Activated CD8-positive, alpha-beta memory T cell treated with anti-CD3 and anti-CD28 coated beads for 1 hour (primary cell): ENCODE measurements at places on chromosomes 4 and X.

GRCh38 chrX:68498508-68499379 lies at the start of gene YIPF6:
Gene YIPF6 (plus strand): TSS chrX:68499051. CDS start chrX:68499067, 16 bp downstream.
- no peak for DNase-seq

GRCh38 chr4:15912236-15912635 lies 26.3 kb downstream of the FGFBP1 start:
- no peak for DNase-seq

- DNase-seq, result no peak
Measured at GRCh38 chr4:161893566-161893965, 270.2 kb downstream of the FSTL5 start.

GRCh38 chrX:38871129-38872029 lies 70.1 kb downstream of the MID1IP1 start:
- DNase-seq, result no peak

DNA sequence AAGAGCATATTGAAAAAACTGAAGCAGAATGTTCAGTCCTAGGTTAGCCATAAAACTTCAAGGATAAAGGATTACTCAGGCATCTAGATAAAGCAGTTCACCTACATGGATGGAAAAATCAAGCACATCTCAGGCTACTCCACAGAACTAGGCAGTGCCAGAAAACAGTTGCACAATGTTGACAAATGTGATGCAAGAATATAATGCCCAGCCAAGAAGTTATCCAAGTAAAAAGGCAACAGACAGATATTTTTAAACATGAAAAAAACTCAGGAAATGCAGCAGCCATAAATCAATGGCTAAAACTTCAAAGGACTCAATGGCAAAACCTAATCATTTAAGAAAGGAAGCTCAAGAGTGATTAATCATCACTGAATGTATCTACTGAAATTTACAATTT lies 456.0 kb upstream of the FAM241A start:
- DNase-seq, result no peak

- DNase-seq, result no peak
Measured at GRCh38 chrX:72467135-72467534, 105.5 kb downstream of the HDAC8 start.

GRCh38 chr4:108982402-108983185 lies 219.7 kb upstream of the ETNPPL start:
- no peak for DNase-seq

DNA sequence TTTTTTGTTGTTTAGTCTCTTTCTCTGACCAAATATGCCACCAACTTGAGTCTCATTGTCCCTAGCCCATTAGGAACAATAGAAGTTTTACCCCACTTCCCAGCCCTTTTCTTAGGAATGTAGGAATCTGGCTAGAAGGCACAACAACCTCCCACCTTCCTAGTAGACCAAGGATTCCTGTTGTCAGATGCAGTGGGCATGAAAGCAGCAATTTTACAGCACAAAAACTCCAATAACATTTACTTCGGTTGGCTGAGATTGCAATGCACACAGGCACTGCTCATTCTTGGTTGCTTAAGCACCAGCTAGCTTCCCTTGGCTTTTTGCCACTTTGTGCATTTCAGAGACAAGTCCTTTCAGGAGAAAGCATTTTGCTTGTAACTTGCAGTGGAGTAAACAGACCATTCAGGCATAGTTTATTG lies 312.8 kb downstream of the TENM3 start:
- DNase-seq, result no peak

DNA sequence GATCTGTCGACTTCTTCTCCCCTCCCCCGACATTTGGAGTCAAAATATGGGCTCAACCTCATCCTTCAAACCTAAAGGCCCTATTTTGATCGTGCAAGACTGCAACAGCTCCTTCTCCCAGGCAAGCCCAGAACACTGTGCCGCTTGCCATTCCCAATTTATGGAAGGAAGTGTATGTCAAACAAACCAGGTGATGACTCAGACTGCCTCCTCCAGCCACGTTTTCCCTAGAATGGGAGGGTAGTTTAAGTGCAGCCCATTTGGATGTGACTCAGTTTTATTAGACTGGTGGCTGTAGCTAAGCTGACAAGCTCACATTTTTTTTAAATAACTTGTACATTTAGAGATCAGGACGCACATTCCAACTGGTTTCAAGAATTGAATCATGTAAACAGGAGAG lies 570.4 kb upstream of the DIPK2B start:
- DNase-seq, result no peak

- DNase-seq, result no peak
Measured at GRCh38 chrX:135512508-135513129, 7.8 kb upstream of the INTS6L start.

DNA sequence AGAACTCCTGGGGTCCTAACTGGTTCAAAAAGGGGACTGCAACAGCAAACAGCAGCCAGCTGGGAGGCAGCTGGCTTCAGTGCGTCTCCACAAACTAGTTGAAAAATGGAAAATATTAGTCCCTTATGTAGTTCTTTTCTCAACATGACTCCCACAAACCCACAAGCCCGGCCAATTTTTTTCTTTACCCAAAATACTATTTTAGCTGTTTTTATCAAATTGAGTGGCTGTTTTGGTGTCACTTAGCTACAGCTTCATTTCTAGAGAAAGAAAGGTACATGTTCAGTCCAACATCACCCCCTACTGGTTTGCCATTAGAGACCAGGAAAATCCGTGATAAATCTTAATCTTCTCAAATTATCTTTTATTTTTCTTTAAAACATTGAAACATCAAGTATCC lies 97.2 kb downstream of the GUCY2F start:
- no peak for DNase-seq

GRCh38 chrX:109719264-109719663 lies 13.8 kb downstream of the ACSL4 start:
- no peak for DNase-seq

DNA sequence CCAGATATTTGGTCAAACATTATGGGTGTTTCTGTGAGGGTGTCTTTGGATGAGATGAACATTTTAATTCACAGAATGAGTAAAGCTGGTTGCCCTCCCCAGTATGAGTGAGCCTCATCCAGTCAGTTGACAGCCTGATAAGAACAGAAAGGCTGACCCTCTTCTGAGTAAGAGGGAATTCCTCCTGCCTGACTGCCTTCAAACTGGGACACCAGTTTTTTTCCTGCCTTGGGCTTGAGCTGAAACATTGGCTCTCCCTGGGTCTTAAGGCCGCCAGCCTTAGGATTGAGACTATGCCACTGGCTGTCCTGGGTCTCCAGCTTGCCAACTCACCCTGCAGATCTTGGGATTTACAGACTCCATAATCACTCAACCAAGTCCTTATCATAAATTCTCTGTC lies 14.5 kb upstream of the MAML3 start:
- no peak for DNase-seq

- no peak for DNase-seq
Measured at GRCh38 chrX:41971346-41971745, 48.0 kb upstream of the CASK start.

- no peak for DNase-seq
Measured at GRCh38 chrX:134544135-134544512, 84.2 kb downstream of the HPRT1 start.

DNA sequence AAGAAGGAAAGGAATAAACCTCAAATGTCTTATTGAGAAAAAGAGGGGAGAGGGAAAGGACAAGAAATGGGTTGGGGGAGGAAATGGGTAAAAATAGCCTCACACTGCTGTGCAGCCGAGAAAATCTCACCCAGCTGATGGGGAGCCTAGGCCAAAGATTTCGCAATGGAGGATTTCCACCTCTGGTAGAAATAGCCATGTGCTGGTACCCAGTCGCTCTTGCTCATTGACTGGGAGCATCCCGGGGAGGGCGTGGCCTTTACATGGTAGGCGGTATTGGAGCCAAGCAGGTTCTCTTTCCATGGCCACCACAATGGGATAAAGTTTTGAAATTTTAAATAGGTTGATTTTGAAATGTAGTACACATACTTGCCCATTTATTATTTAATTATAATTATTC lies 255.1 kb upstream of the LDB2 start:
- DNase-seq, result no peak

- DNase-seq, result no peak
Measured at GRCh38 chr4:140061659-140062289, 92.2 kb downstream of the MAML3 start.

GRCh38 chrX:13732246-13733067 lies 2.0 kb downstream of the TRAPPC2 start:
- DNase-seq, result no peak

GRCh38 chr4:87241336-87241735 lies 20.9 kb upstream of the KLHL8 start:
- DNase-seq, result no peak

GRCh38 chr4:154495867-154496266 lies 4.3 kb upstream of the DCHS2 start:
- no peak for DNase-seq

- no peak for DNase-seq
Measured at GRCh38 chrX:45824471-45824870, 623.8 kb upstream of the DIPK2B start.

DNA sequence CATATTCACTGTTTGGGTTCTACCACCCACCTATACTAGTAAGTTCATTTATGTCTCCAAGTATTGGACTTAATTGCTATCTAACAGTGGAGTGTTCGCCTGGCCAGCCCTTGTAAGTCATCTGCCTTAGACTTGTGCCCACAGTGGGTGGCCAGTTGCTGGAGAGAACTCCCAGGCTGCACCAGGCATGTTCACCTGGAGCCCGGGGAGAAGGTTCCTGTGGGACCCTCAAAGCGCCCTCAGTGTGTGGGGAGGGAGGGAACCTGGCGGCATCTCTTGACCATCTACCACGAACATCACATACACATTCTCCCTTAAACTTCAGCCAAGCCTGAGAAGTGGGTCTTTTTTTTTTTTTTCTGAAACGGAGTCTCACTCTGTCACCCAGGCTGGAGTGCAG lies 138.1 kb downstream of the CPZ start:
- DNase-seq, result no peak

- no peak for DNase-seq
Measured at GRCh38 chr4:77031544-77031943, 44.2 kb downstream of the CCNI start.

GRCh38 chr4:17721496-17722355 lies 59.7 kb downstream of the FAM184B start:
- no peak for DNase-seq

- DNase-seq, result no peak
Measured at GRCh38 chrX:75158054-75158453, 2.0 kb upstream of the ABCB7 start.

DNA sequence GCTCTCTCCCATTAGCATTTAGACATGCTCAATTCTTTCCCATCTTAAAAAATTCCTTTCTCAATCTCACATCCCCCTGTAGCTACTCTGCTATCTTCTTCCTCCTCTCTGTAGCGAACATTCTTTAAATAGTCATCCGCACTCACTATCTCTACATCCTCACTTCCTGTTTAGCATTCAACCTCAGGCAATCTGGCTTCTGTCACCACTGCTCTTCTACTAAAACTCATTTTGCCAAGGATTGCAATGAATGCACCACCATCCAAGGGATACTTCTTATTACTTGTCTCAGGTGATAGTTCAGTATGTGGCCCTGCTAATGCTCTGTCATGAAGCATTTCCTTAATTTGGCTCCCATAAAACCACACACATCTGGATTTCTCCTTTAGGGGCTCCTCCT lies 10.9 kb upstream of the TET2 start:
- no peak for DNase-seq

DNA sequence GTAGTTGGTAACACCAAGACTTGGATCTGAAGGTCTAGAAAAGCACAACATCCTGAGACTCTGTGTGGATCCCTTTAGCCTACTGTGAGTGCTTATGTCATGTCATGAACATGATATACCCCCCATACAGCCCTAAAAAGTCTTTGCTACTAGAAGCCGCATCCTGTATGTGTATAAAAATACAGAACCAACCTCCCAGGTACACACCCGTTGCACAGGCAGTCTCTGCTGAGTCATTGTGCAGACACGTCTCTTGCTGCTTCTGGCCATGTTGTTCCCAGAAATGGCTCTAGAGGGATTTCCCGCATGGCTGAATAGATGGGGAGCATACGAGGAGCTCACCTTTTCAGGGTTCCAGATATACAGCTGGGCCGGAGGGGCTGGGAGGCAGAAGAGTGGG lies 93.3 kb downstream of the MAMLD1 start:
- DNase-seq, result no peak

GRCh38 chrX:153032397-153033118 lies 23.7 kb upstream of the PNMA3 start:
- peak; percentile 41 for DNase-seq

- no peak for DNase-seq
Measured at GRCh38 chrX:121128925-121129877, 81.8 kb downstream of the GLUD2 start.

- DNase-seq, result no peak
Measured at GRCh38 chr4:71680706-71681105, 103.2 kb downstream of the GC start.

DNA sequence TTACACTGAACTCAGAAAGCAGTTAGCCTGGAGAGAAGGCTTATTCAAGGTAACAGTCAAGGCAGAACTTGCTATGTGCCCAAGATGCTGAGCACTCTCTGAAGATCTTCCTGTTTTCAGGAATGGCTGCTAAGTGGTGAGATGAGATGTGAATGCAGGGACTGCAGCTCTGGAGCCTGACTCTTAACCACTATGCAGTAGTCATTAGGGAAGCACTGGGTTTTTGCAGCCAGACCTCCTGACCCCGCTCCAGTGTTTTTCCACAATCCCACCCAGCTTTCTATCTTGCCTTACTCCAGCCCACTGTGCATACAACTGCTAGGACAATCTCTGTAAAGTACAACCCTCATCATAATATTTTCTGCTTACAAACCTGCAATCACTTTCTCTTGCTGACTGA lies 95.2 kb upstream of the LNX1 start:
- DNase-seq, result no peak
